Activated T-helper 2 cell treated with anti-CD3 and anti-CD28 coated beads, Interferon-gamma antibody, Interleukin-2, Interleukin-4, amounts not matched to agents 10 μg/mL and 5 μg/mL and 100 μg/mL, durations not matched to agents 14 hours and 24 hours and 36 hours (primary cell): ENCODE measurements at places on chromosomes 7 and 10. TPM values are rescaled to one million over a fixed set of nuclear protein-coding genes. Genes with fewer than 3 reads are reported as not detected.
A peak's percentile ranks its signal among the peaks of the same experiment; 100 is the strongest.

DNAH11 gene
- 2.0 and 3.7 TPM in 2 replicates for total RNA-seq

AFAP1L2 gene
- total RNA-seq: 3.5 and 4.7 TPM in 2 replicates

DENND2A gene
- not detected in 2 replicates for total RNA-seq

FAM53B gene
- total RNA-seq: 18.1 and 19.3 TPM in 2 replicates

CUBN gene
- 0.11 and 0.30 TPM in 2 replicates for total RNA-seq

ARPC1A gene
- 79.8 and 83.4 TPM in 2 replicates for total RNA-seq

- H3K36me3 ChIP-seq: no peaks in the 10 kb centered on the region
- no peak overlapping the region for H3K4me3 ChIP-seq
- H3K27me3 ChIP-seq: no peaks in the 10 kb centered on the region
- no peak for DNase-seq
- H3K4me1 ChIP-seq: no peaks in the 10 kb centered on the region
Measured at GRCh38 chr10:55782181-55782580, 578.9 kb downstream of the ZWINT start.

DNA sequence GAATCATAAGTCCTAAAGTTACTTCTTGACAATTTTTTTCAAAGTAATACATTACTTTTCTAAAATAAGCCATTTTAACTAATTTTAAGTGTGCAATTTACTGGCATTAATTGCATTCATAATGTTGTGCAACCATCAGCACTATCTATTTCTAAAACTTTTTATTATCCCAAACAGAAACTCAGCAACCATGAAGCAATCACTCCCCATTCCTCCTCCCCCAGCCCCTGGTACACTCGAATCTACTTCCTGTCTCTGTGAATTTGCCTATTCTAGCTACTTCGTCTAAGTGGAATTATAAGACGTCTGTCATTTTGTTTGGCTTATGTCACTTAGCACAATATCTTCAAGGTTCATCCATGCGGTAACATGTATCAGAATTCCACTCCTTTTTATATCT, 84.9 kb downstream of the MKX start:
- no peaks in the 10 kb centered on the region for H3K4me1 ChIP-seq
- H3K4me3 ChIP-seq: no peak overlapping the region
- no peaks in the 10 kb centered on the region for H3K36me3 ChIP-seq
- H3K27me3 ChIP-seq: peaks cover 12% of the 10 kb centered on the region

GRCh38 chr7:111140091-111140865, 49.4 kb downstream of the LRRN3 start:
- DNase-seq: no peak
- H3K36me3 ChIP-seq: no peaks in the 10 kb centered on the region
- no peaks in the 10 kb centered on the region for H3K27me3 ChIP-seq
- H3K4me3 ChIP-seq: no peak overlapping the region

GRCh38 chr10:88987243-88987725, 3.3 kb upstream of the FAS start:
- no peak overlapping the region for H3K4me3 ChIP-seq
- H3K27ac ChIP-seq: peak overlapping the region; percentile 63
- peaks cover 24% of the 10 kb centered on the region for H3K36me3 ChIP-seq
- peak; percentile 39 for DNase-seq
- H3K4me1 ChIP-seq: peaks cover 55% of the 10 kb centered on the region

DNA sequence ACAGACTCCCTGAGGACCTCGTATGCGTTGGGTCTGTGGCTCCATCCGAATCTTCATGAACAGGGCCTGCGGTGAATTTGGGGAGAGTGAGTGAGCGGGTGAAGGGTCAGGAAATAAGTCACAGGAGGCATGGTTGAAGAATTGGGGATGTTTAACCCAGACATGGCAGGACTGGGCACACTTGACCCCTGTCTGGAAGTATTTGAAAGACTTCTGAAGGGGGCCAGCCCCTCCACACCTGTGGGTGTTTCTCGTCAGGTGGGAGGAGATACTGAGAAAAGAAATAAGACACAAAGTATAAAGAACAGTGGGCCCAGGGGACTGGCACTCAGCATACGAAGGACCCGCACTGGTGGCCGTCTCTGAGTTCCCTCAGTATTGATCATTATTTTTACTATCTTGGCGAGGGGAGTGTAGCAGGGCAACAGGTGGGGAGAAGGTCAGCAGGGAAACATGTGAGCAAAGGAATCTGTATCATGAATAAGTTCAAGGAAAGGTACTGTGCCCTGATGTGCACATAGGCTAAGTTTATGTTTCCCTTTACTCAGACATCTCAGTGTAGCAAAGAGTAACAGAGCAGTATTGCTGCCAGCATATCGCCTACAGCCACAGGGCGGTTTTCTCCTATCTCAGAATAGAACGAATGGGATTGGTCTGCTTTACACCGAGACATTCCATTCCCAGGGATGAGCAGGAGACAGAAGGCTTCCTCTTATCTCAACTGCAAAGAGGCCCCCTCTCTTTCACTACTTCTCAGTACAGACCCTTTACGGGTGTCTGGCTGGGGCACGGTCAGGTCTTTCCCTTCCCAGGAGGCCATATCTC, 38.2 kb upstream of the PFKFB3 start:
- peaks cover 42% of the 10 kb centered on the region for H3K36me3 ChIP-seq
- DNase-seq: no peak
- peak overlapping the region; percentile 92 for H3K4me3 ChIP-seq
- peaks cover 50% of the 10 kb centered on the region for H3K4me1 ChIP-seq
- H3K27me3 ChIP-seq: no peaks in the 10 kb centered on the region
- H3K27ac ChIP-seq: peak overlapping the region; percentile 89

DNA sequence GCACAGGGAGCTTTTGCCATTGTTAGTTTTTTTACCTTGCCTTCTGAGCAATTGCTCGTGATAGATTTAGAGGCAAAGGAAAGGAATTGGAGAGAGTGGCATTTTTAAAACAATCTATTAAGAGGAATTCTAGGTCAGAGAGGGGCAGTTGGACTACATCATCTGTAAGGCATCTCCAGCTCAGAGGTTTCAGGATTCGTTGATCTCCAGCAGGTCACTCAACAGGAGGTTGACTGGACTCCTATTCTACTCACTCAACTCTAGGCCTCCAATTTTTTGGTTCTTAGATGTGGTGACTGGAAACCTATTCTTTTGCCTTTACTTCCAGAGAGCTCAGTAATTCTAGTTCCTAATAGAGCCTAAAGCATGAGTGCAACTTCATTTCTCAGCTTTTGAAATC, 42.8 kb downstream of the TBXAS1 start:
- H3K4me1 ChIP-seq: peaks cover 2% of the 10 kb centered on the region
- DNase-seq: no peak
- H3K4me3 ChIP-seq: no peak overlapping the region
- H3K27ac ChIP-seq: no peak overlapping the region
- H3K27me3 ChIP-seq: peaks cover 3% of the 10 kb centered on the region
- no peaks in the 10 kb centered on the region for H3K36me3 ChIP-seq

GRCh38 chr7:81694711-81695110, 75.1 kb downstream of the HGF start:
- no peak overlapping the region for H3K4me3 ChIP-seq
- no peak overlapping the region for H3K27ac ChIP-seq
- no peaks in the 10 kb centered on the region for H3K36me3 ChIP-seq
- no peaks in the 10 kb centered on the region for H3K27me3 ChIP-seq
- DNase-seq: no peak
- no peaks in the 10 kb centered on the region for H3K4me1 ChIP-seq

GRCh38 chr7:104328296-104328969, at the start of gene LHFPL3:
TSS of gene LHFPL3 (plus strand) at chr7:104328603.
- H3K27me3 ChIP-seq: peaks cover 52% of the 10 kb centered on the region
- H3K4me1 ChIP-seq: peaks cover 8% of the 10 kb centered on the region
- no peaks in the 10 kb centered on the region for H3K36me3 ChIP-seq

DNA sequence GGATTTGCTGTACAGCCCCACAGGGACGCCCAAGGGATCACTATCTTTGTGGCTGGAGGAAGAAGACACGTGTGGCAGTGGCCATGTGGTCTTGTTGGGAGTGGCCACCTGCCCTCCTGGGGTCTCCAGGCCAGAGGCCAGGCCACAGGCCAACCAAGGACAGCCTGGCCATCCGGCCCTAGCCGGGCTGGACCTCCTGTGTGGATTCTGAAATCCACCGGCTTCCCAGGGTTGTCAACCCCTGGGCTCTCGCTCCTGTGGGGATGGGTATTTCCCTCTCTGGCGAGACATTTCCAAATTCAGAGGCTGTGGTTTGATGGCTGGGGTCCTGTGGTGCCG, 31.5 kb upstream of the CFAP46 start:
- no peaks in the 10 kb centered on the region for H3K36me3 ChIP-seq
- no peak overlapping the region for H3K4me3 ChIP-seq
- H3K27ac ChIP-seq: no peak overlapping the region
- H3K27me3 ChIP-seq: peaks cover 12% of the 10 kb centered on the region

GRCh38 chr10:45008524-45009161, 7.9 kb downstream of the ZNF22 start:
- DNase-seq: no peak
- H3K36me3 ChIP-seq: peaks cover 25% of the 10 kb centered on the region
- H3K4me1 ChIP-seq: peaks cover 2% of the 10 kb centered on the region
- H3K4me3 ChIP-seq: no peak overlapping the region
- peaks cover 4% of the 10 kb centered on the region for H3K27me3 ChIP-seq

DNA sequence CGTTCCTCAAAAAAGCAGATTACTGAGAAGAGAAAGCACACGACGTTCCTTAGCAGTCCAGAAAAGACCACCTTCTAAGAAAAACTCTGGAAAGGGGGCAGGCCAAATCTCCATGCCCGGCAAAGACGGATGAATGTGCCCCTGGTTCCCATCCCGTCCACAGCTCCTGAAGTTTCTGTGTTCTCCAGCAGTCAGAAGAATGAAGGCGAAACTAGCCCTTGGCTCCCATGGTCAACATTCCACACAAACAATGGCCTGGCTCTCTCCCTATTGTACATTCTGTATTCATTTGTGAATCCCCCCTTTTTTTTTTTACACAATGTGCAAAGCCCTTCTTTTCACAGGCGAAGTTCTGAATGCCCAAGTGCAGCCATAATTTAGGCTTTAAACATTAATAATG, 5.3 kb downstream of the CTBP2 start:
- H3K4me3 ChIP-seq: no peak overlapping the region
- DNase-seq: no peak
- H3K27me3 ChIP-seq: peaks cover 66% of the 10 kb centered on the region
- H3K27ac ChIP-seq: no peak overlapping the region

DNA sequence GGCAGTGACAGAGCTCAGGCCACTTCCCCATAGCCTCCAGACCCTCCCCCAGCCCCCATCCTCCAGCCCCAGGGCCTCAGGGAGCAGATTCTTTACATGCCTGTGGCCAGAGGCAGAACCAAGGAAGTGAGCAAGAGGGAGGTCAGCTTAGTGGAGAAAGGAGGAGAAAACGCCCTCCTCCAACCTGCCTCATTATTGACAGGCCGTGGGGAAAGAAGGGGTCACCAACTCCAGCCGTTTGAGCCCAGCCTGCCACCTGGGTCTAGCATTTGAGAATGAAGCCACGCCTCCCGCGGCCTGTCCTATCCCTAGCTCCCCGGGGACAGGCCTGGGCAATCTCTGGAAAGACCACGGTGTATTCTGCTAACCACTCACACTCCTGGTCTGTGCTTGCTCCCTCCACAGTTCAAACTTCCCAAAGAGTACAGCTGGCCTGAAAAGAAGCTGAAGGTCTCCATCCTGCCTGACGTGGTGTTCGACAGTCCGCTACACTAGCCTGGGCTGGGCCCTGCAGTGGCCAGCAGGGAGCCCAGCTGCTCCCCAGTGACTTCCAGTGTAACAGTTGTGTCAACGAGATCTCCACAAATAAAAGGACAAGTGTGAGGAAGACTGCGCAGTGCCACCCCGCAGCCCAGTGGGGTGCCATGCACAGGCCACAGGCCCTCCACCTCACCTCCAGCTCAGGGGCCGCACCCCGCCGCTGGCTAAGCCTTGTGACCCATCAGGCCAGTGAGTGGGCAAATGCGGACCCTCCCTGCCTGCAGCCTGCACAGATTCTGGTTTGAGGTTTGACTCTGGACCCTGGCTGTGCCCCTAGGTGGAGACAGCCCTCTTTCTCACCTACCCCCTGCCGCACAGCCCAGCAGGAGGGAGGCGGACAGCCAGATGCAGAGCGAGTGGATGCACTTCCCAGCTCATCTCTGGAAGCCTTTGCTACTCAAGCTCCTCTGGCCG, 14.3 kb upstream of the TRIM8 start:
- peaks cover 25% of the 10 kb centered on the region for H3K4me1 ChIP-seq
- H3K36me3 ChIP-seq: peaks cover 4% of the 10 kb centered on the region
- no peak for DNase-seq

- no peak overlapping the region for H3K4me3 ChIP-seq
- peaks cover 36% of the 10 kb centered on the region for H3K36me3 ChIP-seq
- no peaks in the 10 kb centered on the region for H3K27me3 ChIP-seq
Measured at GRCh38 chr10:96921655-96922054, 89.6 kb downstream of the LCOR start.

- H3K27ac ChIP-seq: no peak overlapping the region
- H3K36me3 ChIP-seq: no peaks in the 10 kb centered on the region
- H3K4me1 ChIP-seq: no peaks in the 10 kb centered on the region
- peaks cover 36% of the 10 kb centered on the region for H3K27me3 ChIP-seq
- no peak overlapping the region for H3K4me3 ChIP-seq
Measured at GRCh38 chr10:116737627-116738327, 4.6 kb downstream of the HSPA12A start.

- no peak overlapping the region for H3K27ac ChIP-seq
- H3K4me3 ChIP-seq: no peak overlapping the region
- DNase-seq: no peak
- H3K4me1 ChIP-seq: no peaks in the 10 kb centered on the region
- H3K36me3 ChIP-seq: no peaks in the 10 kb centered on the region
Measured at GRCh38 chr7:151694828-151695580, 175.3 kb upstream of the RHEB start.

- H3K27me3 ChIP-seq: no peaks in the 10 kb centered on the region
- H3K27ac ChIP-seq: peak overlapping the region; percentile 84
- DNase-seq: no peak
- peak overlapping the region; percentile 93 for H3K4me3 ChIP-seq
- peaks cover 6% of the 10 kb centered on the region for H3K36me3 ChIP-seq
Measured at GRCh38 chr7:30027065-30027456, 559 bp upstream of the FKBP14 start.

GRCh38 chr10:90087197-90088023, 386.0 kb downstream of the KIF20B start:
- no peaks in the 10 kb centered on the region for H3K36me3 ChIP-seq
- peaks cover 9% of the 10 kb centered on the region for H3K4me1 ChIP-seq
- no peak overlapping the region for H3K27ac ChIP-seq

GRCh38 chr10:113846036-113846435, 7.8 kb downstream of the DCLRE1A start:
- H3K27ac ChIP-seq: no peak overlapping the region
- H3K27me3 ChIP-seq: no peaks in the 10 kb centered on the region
- no peak overlapping the region for H3K4me3 ChIP-seq
- H3K4me1 ChIP-seq: peaks cover 27% of the 10 kb centered on the region

DNA sequence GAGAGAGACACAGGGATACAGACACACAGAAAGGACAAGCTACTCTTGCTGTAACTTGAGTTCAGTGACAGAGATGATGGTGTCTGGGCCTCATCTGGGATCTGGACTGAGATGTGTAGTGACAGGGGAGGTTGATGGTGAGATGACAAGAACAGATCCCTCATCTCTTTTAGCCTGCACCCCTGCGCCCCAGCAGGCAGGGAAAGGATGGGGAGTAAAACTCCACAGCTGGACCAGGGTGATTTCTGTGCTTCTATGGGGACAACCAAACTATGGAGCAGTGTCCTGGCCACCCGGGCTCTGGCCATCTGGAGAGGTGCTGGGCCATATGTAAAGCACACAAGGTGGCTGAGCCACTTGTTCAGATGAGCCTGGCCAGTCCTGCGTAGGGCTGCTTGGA, 4.5 kb upstream of the LRRC18 start:
- H3K27me3 ChIP-seq: no peaks in the 10 kb centered on the region
- H3K27ac ChIP-seq: no peak overlapping the region
- H3K4me1 ChIP-seq: no peaks in the 10 kb centered on the region
- DNase-seq: no peak
- H3K4me3 ChIP-seq: no peak overlapping the region
